Pancreas (tissue), 10 donors: ENCODE measurements at places on chromosomes 16 and 17. TPM values are rescaled to one million over a fixed set of nuclear protein-coding genes. Genes with fewer than 3 reads are reported as not detected.

Gene SDR42E1
- 8.3 TPM for total RNA-seq

Gene LAT
- total RNA-seq: 2.0 TPM

Gene ITGA2B
- total RNA-seq: 0.37 TPM

Gene CIAO2B
- total RNA-seq: 14.8 TPM

Gene FOXF1
- total RNA-seq: 0.16 TPM

Gene ATF7IP2
- total RNA-seq: 16.5 TPM

Gene PDILT
- total RNA-seq: not detected
